ENCODE measurements at places on chromosomes 4 and X.
A peak's percentile ranks its signal among the peaks of the same experiment; 100 is the strongest.

- DNase-seq = no peak
These were observed 76.5 kb upstream of the NRK start for GRCh38 chrX:105745863-105746262.

DNA sequence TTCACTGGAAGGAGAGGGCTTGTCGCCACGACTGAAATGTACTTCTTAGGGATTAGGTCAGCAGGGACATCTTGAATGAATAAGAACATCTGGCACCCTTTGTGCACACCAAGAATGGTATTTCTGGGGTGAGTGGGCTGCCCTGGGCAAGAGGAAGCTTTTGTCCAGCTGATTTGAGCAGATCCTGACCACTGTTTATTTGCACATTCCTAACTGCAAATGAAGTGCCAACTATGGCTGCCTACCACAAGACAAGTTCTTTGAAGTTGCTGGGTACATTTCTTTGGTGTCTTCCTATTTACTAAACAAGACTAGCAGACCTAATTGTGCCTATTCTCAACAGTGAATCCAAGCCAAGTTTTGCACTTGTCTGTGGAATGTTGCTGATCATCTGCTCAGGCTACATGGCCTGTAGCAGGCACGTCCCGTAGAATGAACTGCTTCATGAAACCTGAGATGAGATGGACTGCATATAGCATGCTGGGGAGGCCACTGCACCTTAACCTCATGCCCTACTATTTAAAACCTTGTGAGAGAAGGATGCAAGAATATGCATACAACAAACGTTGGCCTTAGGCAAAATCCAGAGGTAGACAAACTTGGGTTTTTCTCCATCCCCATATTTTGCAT, 45.0 kb downstream of the PIR start:
- DNase-seq = no peak

GRCh38 chrX:142994988-142995387, 30.7 kb upstream of the SPANXN4 start:
- no peak for DNase-seq

DNA sequence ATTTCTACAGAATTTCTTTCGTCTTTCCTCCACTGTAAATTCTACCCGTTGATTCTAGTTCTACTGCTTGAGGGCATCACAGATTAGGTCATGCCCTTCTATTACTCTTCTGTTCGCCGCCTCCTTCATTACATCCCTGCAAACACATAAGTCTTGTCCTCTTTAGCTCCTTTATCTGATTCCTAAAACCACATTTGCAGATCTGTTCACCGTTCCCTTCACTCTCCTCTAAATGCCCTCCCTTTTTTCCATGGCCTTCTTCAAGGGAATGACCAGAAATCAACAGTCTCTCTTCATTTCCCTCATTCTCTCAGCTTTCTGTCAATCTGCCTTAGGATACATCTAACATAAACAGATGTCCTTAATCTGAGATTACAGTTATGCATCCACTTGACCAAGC, 43.1 kb downstream of the BTC start:
- DNase-seq = no peak

DNA sequence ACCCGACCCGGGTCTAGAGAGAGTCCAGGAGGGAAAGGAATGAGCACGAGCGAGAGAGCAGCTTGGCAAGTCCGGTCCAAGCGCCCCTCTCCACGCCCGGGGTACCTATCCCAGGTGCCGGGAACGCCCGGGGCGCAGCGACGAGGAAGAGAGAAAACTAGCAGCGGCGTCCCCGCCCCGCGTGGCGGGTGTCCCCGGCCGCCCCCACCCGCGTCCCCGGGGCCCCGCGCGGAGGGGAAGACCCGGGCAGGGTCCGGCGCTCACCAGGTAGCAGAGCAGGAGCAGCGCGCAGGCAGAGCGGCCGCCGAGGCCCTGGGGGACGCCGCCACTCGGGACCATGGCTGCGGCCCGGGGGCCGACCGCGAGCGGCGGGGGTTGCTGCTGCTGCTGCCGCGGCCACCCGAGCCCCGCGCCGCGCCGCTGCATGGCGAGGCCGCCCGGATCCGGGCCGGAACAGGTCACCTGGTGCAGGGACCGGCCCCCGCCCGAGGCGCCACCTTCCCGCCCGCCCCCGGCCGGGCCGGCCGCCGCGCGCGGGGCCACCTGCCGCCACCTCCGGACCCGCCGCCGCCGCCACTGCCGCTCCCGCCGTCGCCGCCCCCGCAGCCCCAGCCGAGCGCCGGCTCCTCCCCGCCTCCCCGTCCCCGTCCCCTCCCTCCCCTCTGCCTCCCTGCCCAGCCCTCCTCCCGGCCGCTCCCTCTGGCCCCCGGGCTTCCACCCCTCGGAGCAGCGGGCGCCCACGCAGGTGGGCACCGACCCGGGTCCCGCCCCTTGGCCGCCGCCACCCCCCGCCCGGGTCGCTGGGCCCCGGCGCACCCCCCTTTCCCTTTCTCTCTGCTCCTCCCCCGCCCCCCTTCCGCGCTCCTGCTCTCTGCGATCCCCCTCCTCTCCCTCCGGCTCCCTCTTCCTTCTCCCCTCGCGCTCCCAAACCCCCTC, at the start of gene SEL1L3:
Gene SEL1L3, minus strand, starts transcription at position 578 of the 936 bp plus-strand sequence. Its CDS starts 152 bp downstream, at position 426.
- DNase-seq = peak; percentile 35

DNA sequence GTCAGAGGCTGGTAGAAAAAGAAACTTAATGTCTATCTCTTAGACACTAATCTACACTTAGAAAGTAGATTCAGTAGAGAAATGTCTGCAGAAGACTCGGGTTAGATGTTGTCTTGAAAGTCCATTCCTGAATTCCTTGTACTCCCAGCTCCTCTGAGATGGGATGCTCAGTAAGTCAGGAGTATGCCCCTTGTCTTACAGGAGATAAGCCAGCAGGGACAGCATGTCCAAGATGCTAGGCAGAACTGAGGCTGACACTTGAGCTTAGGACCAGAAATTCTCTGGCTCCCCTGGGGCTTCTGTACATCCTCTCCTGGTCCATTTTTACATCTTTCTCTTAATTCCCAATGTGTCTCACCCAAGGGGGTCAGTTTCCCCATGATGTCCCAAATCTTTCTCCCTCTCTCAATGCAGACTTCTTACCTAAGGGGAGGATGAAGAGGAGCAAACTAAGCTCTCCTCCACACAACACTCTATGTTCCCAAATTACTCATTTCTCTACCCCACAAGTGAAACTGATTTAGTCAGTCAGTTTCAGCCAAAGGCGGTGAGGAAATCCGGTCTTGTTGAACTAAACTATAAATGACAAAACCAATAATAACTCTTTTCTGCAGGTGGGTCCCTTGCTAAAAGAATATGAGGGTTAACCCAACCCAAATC, 558.2 kb upstream of the DIPK2B start:
- DNase-seq = no peak

DNA sequence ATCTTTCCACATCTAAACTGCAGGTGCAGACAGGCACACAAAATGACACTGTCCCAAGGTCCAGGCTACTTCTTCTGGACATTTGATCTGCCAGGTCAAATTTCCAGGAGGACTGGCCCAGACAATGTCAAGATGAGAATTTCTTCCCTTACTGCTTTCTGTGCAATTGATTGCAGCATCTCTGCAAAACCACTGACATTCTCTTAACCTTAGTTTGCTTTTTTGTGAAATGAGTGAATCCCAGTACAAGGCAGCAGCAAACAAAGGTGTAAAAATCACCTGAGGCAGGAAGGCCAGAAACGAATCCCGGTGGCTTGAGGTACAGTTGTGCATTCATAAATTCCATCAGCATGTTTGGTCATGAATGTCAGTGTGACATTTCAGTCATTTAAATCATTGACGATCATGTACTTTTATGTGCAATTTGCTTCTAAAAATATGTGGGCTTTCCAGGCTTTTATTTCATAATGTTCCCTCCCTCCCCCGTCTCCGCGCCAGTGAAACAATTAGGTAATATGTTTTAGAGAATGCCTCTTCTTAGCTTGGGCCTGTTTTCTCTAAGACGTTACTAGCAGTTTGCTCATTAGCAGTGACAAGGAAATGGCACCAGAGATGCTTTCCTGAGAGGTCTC, 39.1 kb downstream of the NHS start:
- no peak for DNase-seq

DNA sequence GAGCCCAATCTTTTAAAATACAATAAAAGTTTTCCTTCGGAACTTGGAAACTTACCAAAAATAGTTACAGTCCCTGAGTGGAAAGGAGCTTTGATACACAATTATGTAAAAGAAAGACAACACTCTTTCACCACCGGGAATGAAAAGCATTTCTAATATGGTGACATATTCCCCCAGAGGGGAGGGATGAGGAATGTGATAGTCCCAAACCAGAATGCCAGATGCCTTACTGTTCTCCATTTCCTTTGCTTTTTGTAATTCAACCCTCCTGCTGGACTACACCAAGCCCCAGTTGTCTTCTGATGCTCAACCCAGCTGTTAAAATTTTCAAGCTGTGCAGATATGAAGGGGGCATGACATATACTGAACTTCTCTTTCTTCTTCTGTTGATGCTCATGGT, 4.1 kb downstream of the PRIMPOL start:
- no peak for DNase-seq

Data from activated effector memory CD4-positive, alpha-beta T cell treated with Interleukin-2 at 50 U/mL for 16 hours (primary cell).